ENCODE measurements at places on chromosomes 2 and 18.
A peak's percentile ranks its signal among the peaks of the same experiment; 100 is the strongest.

- DNase-seq: no peak
Observed at GRCh38 chr2:202278944-202279343, 13.4 kb downstream of the NOP58 start.

GRCh38 chr2:120864981-120865380 is 129.3 kb downstream of the GLI2 start:
- DNase-seq: no peak

DNA sequence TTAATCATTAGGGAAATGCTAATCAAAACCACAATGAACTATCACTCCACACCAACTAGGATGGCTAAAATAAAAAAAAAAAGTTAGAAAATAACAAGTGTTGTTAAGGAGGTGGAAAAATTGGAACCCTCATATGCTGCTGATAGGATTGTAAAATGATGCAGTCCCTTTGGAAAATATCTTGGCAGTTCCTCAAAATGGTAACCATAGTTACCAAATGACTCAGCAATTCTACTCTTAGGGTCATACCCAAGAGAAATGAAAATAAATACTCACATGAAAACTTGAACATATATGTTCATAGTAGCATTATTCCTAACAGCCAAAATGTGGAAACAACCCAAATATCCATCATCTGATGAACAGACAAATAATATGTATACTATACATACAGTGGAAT is 15.7 kb upstream of the ACVR2A start:
- DNase-seq: no peak

GRCh38 chr2:231533086-231533776 is 3.0 kb upstream of the NMUR1 start:
- no peak for DNase-seq

DNA sequence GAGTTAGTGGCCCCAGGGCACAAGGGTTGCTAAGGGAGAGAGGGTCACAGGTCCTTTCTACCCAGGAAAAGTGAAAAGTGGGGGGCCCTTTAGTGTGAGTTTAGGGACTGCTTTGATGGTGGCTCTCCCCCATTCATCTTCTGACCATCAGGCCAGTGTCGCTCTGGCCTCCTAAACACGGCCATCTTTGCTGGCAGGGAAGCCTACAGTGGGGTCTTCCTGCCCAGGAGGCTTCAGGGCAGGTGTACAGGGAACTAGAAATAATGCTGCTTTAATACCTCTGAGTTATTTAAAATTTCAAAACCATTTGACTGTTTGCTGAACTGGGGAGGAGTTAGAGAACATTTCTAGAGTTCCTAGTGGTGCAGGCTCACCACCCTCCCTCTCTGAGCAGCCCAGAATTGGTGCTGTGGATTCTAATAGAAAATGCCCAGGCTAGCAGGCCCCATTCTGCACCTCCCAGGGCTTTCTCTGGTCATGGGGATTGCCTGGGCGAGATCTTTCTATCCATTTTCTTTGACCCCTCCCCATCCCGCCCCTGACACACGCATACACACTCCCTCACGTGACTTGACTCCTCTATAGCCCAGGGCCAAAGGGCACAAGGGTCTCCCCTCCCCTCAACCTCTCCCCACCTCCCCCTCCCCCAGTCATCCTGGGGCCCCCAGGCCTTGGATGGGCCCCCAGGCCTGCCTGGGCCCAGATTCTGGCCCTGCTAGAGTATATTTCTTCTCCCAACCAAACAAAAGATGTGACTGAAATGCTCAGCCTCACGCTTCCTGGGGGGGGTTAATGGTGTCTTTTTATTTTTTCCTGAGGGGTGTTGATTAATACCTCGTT is 3.1 kb downstream of the PKDCC start:
- peak; percentile 48 for DNase-seq

GRCh38 chr2:25879133-25879730 is 945 bp upstream of the ASXL2 start:
- no peak for DNase-seq

GRCh38 chr18:58466636-58467205 is 162.2 kb downstream of the ALPK2 start:
- no peak for DNase-seq

DNA sequence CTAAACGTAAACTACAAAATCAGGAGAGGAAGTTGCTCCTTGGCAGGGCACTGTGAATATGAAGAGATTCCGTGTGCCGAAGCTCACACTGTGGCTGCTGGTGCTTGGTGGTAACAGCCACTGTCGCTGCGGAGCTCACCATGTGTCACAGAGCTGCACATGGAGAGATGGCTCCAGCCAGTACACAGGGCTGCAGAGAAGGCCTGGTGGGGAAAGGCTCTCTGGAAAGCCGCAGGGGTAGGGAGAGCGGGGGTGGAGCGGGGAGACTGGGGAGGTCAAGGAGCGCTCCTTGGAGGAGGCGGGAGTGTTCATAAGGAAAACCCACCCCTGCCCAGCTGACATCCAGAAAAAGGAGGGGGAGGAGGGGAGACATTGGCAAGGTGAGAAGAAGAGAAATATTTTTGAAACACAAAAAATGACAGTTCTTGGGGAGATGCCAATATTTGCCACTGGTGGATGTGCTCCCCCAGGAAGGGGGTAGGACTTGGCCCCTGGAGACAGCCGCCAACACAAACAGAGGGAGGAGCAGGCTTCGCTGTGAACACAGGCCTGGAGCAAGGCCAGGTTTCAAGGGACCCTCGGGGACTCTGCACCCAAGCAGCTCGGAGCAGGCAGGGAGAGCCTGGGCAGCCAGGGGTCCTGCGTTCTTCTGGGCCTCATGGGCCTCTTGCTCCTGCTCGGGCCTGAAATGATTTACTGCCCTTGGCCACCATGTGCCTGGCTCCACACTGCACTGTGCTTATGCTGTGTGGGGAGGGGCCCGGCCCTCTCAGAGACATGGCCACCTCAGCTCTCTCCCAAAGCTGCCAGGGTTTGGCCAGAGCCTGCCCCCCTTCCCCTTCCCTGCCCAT is 102.6 kb upstream of the GLI2 start:
- peak; percentile 49 for DNase-seq

- DNase-seq: peak; percentile 63
Observed at GRCh38 chr2:66477135-66477842, 42.4 kb downstream of the MEIS1 start.

- no peak for DNase-seq
Observed at GRCh38 chr2:101219246-101219645, 33.4 kb upstream of the CNOT11 start.

DNA sequence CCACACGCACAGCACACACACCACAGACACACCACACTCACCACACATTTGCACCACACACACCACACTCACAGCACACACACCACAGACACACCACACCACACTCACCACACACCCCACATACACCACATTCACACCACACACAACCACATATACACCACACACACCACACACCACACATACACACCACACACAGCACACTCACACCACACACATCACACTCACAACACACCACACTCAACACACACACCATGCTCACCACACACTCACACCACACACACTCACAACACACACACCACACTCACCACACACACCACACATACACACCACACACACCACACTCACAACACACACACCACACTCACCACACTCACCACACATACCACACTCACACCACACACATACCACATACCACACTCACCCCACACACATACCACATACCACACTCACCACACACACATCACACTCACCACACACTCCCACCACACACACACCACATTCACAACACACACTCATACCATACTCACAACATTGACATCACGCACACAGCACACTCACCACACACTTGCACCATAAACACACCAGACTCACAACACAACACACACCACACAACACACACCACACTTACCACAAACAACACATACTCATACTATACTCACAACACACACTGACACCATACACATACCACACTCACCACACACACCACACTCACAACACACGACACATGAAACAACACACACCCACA is 60.0 kb downstream of the SDC1 start:
- peak; percentile 14 for DNase-seq

DNA sequence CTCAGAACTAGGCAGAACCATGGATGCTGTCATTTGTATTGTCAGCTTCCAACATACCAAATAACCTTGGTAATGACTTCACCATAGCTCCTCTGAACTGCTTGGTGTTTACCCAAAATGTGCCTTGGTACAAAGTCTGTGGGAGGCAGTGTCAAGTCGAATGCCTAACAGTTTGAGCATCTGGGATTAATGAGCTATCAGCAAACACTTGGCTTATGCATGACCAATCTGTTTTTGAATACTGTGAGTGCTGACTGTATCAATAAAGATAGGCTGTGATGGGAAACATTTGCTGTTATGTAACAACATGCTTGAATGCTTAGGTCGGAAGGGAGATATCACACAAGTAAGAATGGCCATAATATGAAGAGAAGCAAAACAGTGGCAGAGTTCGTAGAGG is 455.4 kb downstream of the CMPK2 start:
- no peak for DNase-seq

DNA sequence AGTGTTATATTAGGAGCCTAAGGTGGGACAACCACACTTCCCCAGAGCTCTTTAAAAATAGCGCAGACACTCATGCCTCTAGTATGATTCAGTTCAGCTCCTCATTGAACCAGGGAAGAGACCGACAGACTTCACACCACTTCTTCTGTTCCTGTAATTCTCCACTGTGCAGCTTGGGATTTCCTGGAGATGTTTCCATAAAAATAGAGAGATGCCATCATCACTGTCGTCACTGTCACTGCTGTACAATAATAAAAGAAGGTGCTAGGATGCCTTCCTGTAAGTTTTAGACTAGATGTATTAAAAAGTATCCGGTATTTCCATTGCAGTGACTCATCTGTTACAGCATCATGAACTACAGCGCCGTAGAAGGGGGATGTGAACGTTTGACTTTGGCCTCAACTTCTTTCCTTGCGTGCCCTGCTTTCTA is 110.9 kb downstream of the FAM210A start:
- no peak for DNase-seq

- peak; percentile 88 for DNase-seq
Observed at GRCh38 chr2:111701266-111701665, 182.7 kb downstream of the ANAPC1 start.

DNA sequence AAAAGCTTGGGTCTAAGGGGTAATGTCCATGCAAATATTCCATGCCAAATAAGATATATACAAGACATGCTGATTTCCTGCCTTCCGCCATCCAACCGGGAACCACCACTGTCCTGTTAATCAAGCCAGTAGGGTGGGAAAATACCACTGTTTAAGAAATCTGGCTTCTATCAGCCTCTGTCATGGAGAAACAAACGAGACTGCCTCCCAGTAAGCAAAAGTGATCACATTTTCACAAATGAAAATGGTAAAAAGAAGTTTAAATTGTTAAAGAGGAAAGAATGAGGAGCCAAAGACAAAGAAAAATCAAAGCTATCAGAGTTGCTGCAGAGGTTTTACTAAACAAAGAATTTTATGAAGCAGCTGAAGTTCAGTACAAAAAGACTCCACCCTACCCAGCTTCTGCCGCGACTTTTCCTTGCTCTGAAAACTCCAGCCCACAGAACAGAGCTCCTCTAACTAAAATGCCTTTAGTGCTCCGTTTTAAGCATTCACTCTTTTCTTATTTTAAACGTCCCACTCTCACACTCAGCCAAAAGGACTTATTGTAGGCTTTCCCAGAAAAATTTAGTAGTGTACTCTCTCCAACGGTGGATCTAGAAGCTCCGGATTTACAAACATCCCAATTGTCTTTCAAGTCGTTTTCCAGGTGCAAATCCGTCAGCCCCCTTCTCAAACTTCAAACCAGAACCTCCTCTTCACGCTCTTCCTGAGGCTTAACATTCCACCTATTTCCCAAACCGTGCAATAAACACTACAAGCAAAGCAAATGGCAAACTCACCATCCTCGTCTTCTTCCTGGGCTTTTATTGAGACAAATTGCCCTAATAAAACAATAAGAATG is 613 bp downstream of the COL5A2 start:
- DNase-seq: peak; percentile 61

GRCh38 chr2:176491172-176491904 is 222.1 kb downstream of the MTX2 start:
- DNase-seq: peak; percentile 56

DNA sequence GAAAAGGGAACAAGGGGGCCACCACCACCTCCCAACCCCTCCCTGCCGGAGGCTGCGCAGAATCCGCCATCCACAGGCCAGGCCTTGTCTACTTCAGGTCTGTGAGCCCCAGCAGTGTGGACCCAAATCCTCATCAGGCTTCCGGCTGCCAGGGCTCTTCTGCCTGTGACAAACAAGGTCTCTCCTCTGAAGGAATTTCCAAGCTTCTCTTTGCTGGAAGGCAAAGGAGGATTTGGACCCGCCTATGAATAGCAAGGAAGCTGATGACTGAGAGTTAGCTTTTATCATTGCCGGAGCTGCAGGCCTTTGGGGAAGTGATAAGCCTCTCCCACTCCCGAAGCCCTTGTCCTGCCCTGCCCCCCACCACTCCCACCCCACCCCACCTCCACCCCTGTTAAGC is 93.7 kb upstream of the SH3BP4 start:
- DNase-seq: peak; percentile 80

DNA sequence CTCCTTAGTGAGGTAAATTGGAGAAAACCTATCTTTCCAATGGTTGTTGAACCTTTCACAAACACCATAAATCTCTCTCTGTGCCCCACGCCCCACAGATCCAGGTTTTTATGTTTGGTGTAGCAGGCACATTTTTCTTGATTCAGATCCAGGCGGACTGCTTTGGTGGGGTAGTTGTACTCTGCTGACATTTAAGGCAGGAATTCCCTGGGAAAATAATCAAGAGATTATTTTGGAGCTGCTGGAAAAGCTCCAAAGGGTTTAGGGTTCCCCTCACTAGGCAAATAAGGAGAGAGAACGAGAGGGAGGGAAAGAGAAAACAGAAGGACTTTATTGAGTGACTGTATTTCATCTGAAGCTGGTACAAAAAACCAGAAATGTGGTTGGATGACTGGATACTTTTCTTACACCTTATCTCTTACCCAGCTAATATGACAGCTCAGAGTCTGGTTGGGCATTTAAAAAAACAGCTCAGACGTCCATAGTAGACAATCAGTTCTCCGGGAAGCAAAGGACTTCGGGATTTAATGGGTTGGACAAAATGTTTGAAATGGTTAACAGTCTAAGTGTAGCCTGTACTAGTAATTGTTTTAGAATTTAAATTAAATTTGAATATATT is 3.6 kb upstream of the AQP4 start:
- no peak for DNase-seq

Measured in islet precursor cell (in vitro differentiated cells).